ENCODE measurements at places on chromosomes 1 and 21.

GRCh38 chr1:81329041-81329440 is 471.7 kb upstream of the ADGRL2 start:
- DNase-seq: no peak

GRCh38 chr21:45964649-45965048 is 16.9 kb upstream of the COL6A1 start:
- no peak for DNase-seq

DNA sequence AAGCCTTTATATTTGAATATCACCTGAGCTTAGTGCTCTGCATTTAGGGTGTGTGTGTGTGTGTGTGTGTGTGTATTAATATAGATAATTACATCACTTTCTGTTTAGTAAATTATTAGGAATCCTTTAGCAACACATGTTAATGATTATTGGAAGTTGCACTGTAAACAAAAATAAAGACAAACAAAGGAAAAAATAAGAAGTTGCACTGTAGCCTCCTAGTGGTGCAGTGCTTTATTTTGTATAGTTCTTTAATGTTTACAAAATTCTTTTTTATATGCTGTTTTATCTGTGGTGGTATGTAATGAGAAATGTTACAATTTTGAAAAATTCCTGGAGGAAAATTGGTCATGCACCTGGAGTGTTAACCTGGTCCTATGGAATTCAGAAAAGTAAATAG is 69.2 kb downstream of the UBE4B start:
- no peak for DNase-seq

DNA sequence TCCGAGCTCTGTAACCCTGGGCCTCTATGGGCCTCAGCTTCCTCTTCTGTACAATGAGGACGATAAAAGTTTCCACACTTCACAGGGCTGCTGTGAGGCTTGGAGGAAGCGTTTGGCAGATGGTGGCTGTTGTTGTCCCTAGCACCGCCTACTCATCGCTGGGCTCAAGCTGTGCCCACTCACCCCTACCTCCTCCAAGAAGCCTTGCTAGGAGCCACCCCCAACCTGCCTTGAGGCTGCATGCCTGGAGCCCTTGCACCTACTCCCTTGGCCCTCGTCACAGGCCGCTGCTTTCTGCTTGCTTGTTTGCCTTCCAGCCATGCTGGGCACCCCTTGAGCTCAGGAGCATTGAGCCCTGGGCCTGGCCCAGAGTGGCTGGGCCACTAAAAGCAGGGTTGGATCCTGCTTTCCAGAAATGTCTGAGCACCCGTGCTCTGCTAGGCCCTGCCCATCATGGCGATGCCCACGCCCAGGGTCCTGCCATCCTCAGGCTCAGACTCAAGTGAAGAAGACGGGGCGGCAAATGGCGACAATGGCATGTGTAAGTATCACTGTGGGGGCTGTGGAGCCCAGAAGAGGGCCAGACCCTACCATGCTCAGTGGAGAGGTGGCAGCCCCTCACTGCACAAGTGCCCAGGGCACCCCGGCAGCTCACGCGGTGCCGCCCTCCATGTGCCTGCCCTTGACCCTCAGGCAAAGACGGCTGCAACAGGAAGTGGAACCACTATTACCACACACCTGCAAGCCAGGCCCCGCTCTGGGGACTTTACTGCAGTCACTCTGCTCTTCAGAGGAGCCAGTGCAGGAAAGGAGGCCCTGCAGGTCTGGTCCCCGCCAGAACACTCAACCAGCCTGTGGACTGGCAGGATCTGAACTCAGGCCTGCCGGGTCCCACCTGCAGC is 9.5 kb downstream of the SH3BGRL3 start:
- no peak for DNase-seq

- DNase-seq: no peak
Measured at GRCh38 chr1:110040548-110040947, 6.1 kb downstream of the STRIP1 start.

- DNase-seq: peak; percentile 8
Measured at GRCh38 chr1:54199151-54199764, 572 bp downstream of the CYB5RL start.

GRCh38 chr1:156608981-156609380 is 7.7 kb upstream of the GPATCH4 start:
- peak; percentile 48 for DNase-seq

- DNase-seq: no peak
Measured at GRCh38 chr1:117087686-117088085, 27.6 kb downstream of the TTF2 start.

- DNase-seq: no peak
Measured at GRCh38 chr1:111097356-111098099, 42.4 kb downstream of the DRAM2 start.

DNA sequence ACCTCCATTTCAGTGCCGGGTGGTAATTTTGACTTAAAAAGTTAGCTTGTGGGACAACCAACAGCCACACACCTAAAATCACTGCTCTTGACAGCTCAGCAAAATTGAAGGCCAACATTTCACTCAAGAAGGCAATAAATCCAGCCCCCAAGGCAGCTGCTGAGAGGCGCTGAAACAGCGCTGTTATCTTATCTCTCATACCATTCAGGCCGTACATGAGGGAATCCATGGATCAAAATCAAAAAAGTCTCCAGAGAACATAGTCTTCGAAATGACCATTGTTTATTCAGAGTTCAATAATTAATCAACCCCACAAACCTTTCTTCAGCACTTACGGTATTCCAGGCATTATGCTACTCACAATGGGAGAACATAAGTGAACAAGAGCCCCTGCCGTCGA is 38.5 kb downstream of the ZBTB18 start:
- DNase-seq: no peak

DNA sequence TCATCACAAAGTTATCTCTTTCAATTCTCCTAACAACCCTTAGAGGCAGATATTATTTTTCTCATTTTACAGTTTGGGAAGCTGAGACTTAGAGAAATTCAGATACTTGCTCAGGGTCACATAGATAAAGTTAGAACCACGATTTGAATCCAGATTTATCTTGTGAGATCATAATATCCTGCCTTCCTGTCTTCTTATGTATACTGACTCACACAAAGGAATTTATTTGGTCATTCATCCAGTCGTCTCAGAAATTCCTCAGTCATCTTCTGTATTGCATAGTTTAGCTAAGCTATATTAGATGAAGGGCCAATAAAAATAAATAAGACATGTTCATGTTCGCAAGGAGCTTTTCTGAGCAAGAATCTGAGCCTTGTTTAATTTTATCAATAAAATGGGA is 35.8 kb upstream of the RUNX1 start:
- peak; percentile 11 for DNase-seq

GRCh38 chr1:85991261-85991660 is 165.3 kb downstream of the COL24A1 start:
- DNase-seq: no peak

DNA sequence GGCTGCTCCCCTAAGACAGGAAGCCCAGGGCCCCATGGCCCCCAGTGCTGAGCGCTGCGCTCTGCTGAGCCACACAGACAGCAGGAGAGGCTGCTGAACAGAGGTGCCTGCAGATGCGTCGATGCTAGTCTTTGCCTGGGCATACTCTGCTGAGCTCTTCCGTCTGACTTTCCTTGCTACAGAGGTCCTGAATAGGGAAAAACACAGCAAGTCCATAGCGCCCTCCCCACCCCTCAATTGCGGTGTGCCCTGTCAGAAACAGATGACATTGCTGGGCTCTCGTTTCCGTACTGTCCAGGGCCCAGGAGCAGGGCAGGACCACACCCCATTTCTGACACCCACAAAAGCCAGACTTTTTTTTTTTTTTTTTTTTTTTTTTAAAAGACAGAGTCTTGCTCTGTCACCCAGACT is 252.5 kb downstream of the SDCCAG8 start:
- DNase-seq: no peak

DNA sequence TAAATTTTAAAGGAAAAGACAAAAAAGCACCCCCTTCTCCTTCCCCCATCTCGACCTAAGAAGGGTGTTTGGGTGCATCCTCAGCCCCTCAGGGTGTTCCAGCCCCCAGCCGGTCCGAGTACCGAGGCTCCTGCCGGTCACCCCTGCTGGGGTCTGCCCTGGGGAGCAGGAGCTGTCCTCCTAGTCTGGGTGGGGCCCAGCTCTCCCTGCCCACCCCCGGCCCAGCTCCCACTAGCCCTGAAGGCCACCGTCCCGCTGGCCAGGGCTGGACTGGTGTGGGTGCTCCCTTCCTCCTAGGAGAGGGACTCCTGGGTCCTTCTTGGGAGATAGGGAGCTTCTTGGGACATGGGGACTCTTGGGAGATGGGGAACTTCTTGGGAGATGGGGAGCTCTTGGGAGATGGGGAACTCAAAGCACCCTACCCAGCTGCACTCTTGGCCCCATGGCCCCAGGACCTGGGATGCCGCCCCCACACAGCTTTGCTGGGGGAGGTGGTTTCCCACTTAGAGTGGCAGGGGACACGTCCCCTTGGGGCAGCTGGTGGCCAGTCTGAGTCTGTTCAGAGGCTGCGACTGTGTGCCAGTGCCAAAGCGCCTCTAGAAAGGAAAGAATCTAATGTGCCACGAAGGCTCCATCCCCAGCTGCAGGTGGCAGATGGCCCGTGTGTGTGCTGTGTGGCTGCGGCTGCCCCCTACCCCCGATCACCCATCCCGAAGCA is 44.5 kb downstream of the MORN1 start:
- DNase-seq: no peak

- no peak for DNase-seq
Measured at GRCh38 chr1:23590058-23590783, 30.9 kb upstream of the ID3 start.

GRCh38 chr1:70077066-70077465 is 128.3 kb downstream of the LRRC40 start:
- DNase-seq: no peak

GRCh38 chr1:9115351-9116205 is 13.3 kb downstream of the GPR157 start:
- DNase-seq: no peak

GRCh38 chr1:22711591-22712501 is 1.2 kb downstream of the EPHB2 start:
- peak; percentile 61 for DNase-seq

- DNase-seq: no peak
Measured at GRCh38 chr1:14745789-14746188, 147.3 kb downstream of the KAZN start.

- DNase-seq: peak; percentile 20
Measured at GRCh38 chr1:65423884-65424572, 3.6 kb downstream of the LEPR start.

DNA sequence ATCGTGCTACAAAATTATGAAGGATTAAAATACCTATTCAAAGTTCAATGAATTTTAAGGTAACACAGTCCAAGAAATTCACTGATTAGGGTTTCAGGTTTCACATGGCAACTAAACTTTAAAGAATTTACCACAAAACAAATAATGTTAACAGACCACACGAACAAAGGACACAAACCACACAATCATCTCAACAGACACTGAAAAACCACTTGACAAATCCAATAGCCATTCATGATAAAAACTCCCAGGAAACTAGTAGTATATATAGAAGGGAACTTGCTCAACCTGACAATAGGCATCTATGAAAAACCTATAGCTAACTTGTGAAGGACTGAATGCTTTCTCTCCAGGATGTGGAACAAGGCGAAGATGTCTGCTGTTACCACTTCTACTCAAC is 21.1 kb upstream of the SH2D5 start:
- DNase-seq: peak; percentile 54

GRCh38 chr21:38756746-38757145 is 49.0 kb upstream of the ETS2 start:
- DNase-seq: no peak

DNA sequence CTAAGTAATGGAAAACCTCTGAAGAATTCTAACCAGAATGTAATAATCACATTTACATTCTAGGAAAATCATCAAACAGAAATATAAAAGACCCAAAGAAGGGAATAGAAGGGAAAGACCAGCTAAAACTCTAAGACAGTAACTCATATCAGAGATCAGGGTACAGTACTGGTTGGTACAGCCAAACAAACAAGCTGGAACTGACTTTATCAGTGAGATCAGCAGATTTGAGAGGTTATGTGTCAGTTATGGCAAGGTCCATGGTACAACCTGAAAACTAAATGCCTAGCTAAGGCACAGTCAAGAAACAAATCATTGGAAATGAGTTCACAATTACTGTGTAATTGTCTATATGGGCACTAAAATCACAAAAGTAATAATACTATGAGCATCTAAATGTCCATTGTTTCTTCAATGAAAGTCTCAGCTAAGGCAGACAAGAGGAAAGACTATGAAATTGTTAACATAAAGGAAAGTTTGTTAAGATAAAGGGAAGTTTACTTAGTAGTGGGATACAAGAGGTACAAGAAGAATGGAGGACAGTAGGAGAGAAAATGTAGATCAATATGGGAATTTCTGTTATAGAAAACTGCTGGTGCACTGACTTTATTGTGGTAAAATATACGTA is 75.8 kb downstream of the TRIM33 start:
- no peak for DNase-seq

DNA sequence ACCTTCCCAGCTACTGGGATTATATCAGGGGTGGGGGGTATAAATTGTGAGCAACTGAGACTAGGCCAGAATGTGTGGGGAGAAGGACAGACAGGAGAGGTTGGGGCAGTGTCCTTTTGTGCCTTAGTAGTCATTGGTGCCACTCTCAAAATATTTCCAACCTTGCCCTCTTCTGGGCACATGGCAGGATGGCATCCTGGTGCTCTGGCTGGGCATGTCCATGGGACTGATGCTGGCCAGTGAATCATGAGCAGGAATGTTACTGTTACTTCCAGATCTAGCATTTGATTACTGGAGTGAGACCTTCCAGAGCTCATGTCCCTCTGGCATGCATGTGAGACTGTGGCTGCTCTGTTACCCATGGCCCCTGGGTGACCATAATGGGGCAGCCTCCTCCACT is 151.2 kb downstream of the MATN1 start:
- no peak for DNase-seq

GRCh38 chr1:200866521-200866920 is 6.3 kb upstream of the GPR25 start:
- no peak for DNase-seq

GRCh38 chr1:55812281-55812680 is 597.1 kb upstream of the USP24 start:
- no peak for DNase-seq

GRCh38 chr1:174902531-174903099 is 97.1 kb upstream of the CACYBP start:
- DNase-seq: no peak

- no peak for DNase-seq
Measured at GRCh38 chr1:34926894-34927293, 2.6 kb downstream of the DLGAP3 start.

GRCh38 chr1:218624052-218624451 is 278.9 kb downstream of the TGFB2 start:
- DNase-seq: no peak

DNA sequence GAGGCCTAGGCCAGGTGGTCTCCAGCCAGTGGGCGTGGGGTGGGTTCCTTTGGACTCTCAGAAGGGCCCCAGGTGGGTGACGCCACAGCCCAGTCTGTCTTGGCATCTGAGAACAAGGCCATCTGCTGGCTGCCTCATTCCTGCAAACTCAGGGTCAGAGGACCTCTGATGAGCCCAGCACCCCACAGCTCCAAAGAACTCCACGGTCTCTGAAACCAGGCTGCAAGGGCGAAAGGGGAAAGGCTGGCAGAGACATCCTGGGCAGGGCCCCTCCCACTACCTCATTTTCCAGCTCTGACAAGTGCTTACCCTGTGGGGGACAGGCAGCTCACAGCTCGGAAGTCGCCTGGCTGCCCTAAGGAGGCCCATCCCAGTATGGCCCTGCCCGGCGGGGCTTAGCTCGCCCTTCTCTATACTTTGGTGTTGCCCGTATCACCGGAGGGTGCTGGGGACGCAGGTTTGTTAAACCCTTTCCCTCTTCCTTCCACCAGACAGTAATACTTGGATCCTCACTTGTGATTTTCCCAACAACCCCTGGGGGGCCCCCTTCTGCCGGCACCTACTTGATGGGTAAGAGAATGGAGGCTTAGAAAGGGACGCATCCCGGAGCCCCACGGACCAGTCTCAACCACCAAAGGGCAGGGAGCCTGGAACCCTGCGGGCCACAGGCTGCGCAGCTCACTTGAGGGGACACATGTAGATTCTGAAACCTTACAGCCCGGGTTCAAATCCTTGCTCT is 10.9 kb upstream of the EDN2 start:
- peak; percentile 82 for DNase-seq
